ENCODE measurements at places on chromosomes 7 and 10. TPM values are rescaled to one million over a fixed set of nuclear protein-coding genes. Genes with fewer than 3 reads are reported as not detected.
A peak's percentile ranks its signal among the peaks of the same experiment; 100 is the strongest.

- peak; percentile 48 for DNase-seq
Observed at GRCh38 chr10:110335314-110336064, 30.8 kb upstream of the SMNDC1 start.

GRCh38 chr7:157089100-157089610 lies 49.6 kb upstream of the UBE3C start:
- DNase-seq, result no peak

DNA sequence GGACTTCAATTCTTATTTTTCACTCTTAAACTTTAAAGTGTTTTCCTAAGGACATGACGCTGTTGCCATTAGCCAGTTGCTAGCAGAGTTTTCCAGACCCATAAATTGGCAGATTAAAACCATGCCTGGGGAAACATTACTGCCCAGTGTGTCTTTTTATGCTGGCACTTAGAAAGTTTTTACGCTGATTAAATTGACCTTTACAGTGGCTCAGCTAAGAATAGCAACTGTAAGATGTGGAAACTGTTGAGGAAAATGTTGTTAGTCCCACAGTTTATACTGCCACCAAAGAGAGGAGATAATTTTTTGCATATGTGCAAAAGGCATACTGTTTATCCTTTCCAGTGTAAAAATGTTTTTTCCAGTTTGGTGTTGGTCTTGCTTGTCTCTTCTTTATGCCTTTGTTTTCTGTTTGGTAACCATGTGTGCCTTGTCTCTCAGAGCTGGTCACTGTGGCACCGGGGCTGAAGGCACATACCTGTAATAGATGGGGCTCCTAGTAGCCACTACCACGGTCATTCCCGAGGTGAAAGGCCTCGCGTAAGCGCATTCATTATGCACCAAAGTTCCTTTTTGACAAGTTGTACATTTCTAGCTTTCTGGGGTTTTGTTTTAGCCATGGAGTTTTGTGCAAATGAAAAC lies 45.3 kb downstream of the CYP17A1 start:
- DNase-seq, result no peak

Gene NSMCE4A
- total RNA-seq, result 67.1 TPM

- DNase-seq, result no peak
Observed at GRCh38 chr10:12394241-12395033, 45.1 kb downstream of the CAMK1D start.

Data from activated CD8-positive, alpha-beta memory T cell treated with anti-CD3 and anti-CD28 coated beads, Interleukin-2, amount 10 ng/mL, durations not matched to agents 7 days and 5 days (primary cell).